ENCODE measurements at places on chromosomes 1 and 21. TPM values are rescaled to one million over a fixed set of nuclear protein-coding genes. Genes with fewer than 3 reads are reported as not detected.

SAMD13 gene
- total RNA-seq, result 3.9 TPM

ALPL gene
- 0.30 TPM for total RNA-seq

SPATA21 gene
- not detected for total RNA-seq

DENND2C gene
- 0.22 TPM for total RNA-seq

ZBTB8B gene
- not detected for total RNA-seq
